Panc1 (cell line): ENCODE measurements at places on chromosomes 4 and X. TPM values are rescaled to one million over a fixed set of nuclear protein-coding genes. Genes with fewer than 3 reads are reported as not detected.

Gene CFAP299
- not detected for total RNA-seq

Gene TLR1
- total RNA-seq: 0.41 TPM

Gene RHOXF1
- 0.41 TPM for total RNA-seq

Gene TMEM271
- total RNA-seq: not detected

Gene PABPC4L
- not detected for total RNA-seq

GRCh38 chr4:135492439-135492838 is 1290.8 kb upstream of the PABPC4L start:
- no peaks in the 10 kb centered on the region for H3K4me1 ChIP-seq
- H3K4me3 ChIP-seq: no peak overlapping the region
- no peak overlapping the region for H3K27ac ChIP-seq
- DNase-seq: no peak

DNA sequence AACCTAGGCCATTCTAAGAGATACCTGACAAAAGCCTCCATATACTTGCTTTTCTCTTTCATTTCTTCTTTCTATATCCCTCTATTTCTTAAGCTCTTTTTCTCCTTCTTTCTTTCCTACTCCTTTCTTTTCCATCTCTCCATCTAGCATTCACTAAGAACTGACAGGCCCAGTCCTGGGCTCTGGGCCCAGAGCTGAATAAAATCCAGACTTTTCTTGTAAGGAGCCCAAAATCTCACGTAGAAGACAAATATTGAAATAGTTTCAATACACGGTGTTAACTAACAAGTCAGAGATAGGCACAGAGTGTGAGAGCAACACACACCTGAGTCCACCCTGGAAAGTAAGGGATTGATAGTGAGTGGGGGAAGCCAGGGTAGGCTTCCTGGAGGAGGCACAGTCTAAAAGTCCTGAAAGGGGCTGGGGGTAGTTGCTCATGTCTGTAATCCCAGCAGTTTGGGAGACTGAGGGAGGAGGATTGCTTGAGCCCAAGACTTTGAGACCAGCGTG is 73.2 kb upstream of the EFNB1 start:
- no peaks in the 10 kb centered on the region for H3K27me3 ChIP-seq
- no peak overlapping the region for H3K27ac ChIP-seq
- H3K4me3 ChIP-seq: no peak overlapping the region
- H3K4me1 ChIP-seq: no peaks in the 10 kb centered on the region
- no peak for DNase-seq

DNA sequence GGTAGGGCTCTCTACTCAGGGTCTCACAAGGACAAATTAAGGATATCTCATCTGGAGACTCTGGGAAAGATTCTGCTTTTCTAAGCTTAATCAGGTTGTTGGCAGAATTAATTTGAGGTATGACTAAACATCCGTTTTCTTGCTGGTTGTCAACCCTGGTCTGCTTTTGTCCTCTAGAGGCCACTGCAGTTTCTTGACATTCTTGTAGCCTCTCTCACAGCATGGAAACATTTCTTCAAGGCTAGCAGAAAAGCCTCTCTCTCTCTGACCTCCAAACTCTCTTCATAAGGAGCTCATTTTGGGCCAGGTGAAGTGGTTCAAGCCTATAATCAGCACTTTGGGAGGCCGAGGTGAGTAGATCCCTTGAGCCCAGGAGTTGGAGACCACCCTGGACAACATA is 749.5 kb upstream of the PCDH7 start:
- H3K27ac ChIP-seq: no peak overlapping the region
- no peak overlapping the region for H3K4me3 ChIP-seq
- H3K27me3 ChIP-seq: no peaks in the 10 kb centered on the region
- H3K36me3 ChIP-seq: no peaks in the 10 kb centered on the region

DNA sequence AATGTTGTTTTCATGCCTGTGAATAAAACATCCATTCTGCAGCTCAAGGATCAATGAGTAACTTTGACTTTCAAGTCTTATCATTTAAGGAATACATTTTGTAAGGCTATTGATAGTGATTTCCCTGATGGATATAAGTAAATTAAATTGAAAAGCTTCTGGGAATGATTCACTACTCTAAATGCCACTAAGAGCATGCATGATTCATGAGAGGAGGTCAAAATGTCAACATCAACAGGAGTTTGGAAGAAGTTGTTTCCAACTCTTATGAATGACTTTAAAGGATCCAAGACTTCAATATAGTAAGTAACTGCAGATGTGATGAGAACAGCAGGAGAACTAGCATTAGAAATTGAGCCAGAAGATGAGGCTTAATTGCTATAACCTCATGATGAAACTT is 1487.3 kb downstream of the PCDH7 start:
- no peaks in the 10 kb centered on the region for H3K27me3 ChIP-seq
- no peaks in the 10 kb centered on the region for H3K36me3 ChIP-seq
- H3K27ac ChIP-seq: no peak overlapping the region
- H3K4me3 ChIP-seq: no peak overlapping the region
- DNase-seq: no peak
- no peaks in the 10 kb centered on the region for H3K4me1 ChIP-seq

GRCh38 chr4:54187148-54187547 is 41.9 kb upstream of the PDGFRA start:
- no peak overlapping the region for H3K27ac ChIP-seq
- H3K27me3 ChIP-seq: no peaks in the 10 kb centered on the region

DNA sequence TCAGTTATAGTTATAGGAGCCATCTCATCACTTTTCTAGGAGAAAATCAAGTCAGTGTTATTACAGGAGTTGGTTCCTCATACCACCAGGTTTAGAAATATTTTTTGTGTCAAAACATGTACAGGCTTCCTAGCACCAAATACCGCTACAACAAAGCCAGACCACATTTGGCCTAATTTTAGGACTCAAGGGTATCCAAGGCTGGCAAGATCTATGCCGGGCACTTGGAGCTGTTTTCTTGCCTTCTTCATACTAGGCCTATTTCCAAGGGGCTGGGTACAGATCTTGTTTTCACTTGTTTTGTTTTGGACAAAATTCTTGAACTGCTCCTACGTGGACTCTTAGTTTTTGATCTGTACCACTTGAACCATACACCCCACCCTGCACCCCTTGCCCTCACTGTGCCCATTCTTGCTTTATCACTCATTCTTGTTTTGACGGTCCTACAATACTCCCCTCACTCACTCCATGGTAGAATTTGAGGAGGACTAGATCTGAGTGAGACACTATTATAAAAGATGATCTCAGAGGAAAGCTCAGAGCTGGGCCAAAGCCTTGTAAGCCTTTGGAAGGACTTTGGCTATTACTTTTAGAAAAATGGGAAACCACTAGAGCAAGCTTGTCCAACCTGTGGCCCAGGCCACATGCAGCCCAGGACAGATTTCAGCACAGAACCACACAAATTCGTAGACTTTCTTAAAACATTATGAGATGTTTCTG is 17.7 kb upstream of the TMEM144 start:
- no peaks in the 10 kb centered on the region for H3K36me3 ChIP-seq
- no peak overlapping the region for H3K27ac ChIP-seq

GRCh38 chr4:168758351-168758876 is 251.6 kb downstream of the CBR4 start:
- DNase-seq: no peak
- H3K4me1 ChIP-seq: no peaks in the 10 kb centered on the region

DNA sequence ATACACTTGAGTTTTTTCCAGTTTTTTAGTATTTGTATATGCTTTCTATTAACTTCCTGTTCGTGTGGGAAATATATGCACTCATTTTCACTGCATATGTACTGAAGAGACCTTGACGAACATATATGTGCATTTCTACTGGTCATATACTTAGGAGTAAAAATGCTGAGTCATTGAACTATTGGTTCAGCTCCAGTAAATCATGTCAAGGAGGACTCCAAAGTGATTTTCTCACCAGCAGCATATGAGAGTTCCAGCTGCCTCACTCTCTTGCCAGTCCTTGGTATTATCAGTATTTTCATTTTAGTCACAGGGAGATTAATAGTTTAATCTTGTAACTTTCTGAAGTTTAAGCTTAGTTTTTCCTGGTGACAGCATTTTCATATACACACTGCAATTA is 2750.2 kb downstream of the ARAP2 start:
- H3K4me1 ChIP-seq: no peaks in the 10 kb centered on the region
- no peak for DNase-seq
- no peaks in the 10 kb centered on the region for H3K36me3 ChIP-seq
- H3K4me3 ChIP-seq: no peak overlapping the region
- no peaks in the 10 kb centered on the region for H3K27me3 ChIP-seq
- H3K27ac ChIP-seq: no peak overlapping the region

- H3K27ac ChIP-seq: peak overlapping the region; percentile 79
- no peaks in the 10 kb centered on the region for H3K27me3 ChIP-seq
- H3K36me3 ChIP-seq: no peaks in the 10 kb centered on the region
Observed at GRCh38 chrX:119685225-119686066, 7.5 kb downstream of the SEPTIN6 start.

DNA sequence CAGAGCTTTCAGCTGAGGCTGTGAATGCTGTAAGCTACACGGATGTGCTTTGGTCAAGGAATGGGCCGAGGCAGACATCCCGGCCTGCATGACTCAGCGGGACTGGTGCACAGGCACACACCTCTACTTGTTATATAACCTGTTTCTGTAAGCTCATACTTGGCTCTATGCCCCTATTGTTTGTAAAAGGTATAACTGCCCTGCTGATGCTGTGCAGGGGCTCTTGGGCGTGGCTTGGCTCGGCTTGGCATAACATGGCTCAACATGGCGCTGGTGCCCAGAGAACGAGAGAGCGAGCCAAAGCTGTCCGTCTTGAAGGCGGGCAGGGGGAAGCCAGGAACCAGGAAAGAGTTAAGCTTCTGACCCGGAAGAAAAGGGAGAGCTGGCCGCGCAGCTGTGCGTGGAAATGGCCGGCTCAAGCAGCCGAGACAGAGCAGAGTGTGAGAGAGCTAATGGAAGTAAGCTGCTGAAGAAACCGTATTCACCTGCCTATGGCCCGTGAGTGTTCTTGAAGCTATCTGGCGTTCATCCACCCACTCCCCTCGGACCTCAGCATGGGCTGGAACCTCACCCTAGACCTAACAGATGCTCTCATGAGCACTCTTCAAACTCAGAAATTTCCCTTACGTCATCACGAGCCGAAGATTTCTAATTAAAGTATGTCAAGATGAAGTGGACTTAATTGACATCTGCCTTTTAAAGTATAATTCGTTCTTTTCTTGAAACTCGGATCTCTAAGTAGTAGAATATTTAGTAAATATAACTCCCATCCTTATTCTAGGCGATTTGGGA is 286.3 kb upstream of the AGA start:
- no peak overlapping the region for H3K27ac ChIP-seq
- H3K4me1 ChIP-seq: no peaks in the 10 kb centered on the region
- no peaks in the 10 kb centered on the region for H3K27me3 ChIP-seq
- DNase-seq: no peak

DNA sequence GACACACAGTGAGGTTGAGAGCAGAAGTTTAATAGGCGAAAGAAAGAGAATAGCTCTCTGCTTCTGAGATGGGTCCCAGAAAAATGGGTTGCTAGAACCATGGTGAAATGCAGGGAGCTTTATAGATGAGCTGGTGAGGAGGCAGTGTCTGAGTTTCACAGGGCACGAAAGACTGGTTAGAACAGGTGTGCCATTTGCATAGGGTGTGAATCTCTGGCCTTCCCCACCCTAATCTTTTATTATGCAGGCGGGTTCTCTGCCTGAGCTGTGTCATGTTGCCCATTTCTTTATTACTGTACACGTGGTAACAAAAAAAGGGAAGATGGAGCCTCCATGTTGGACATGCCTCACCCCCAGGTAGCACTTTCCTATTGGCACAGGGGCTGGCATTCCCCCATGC is 39.1 kb downstream of the FUNDC1 start:
- no peaks in the 10 kb centered on the region for H3K36me3 ChIP-seq
- no peak overlapping the region for H3K4me3 ChIP-seq
- no peak overlapping the region for H3K27ac ChIP-seq

DNA sequence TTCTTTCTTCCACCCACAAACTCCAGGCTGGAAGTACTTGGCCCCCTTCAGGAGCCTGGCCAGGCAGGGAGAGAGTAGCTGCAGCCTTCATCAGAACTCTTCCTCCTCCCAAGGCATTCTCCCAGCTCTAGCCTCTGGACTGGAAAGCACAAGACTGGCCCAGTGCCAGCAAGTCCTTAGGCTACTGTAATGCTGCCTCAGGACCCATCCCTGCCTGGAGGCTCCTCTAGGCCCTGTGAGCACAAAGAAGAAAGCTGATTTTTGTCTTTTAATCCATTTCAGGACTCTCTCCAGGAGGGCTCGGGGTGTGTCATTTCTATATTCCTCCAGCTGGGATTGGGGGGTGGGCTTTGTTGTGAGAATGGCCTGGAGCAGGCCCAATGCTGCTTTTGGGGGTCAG is 10.8 kb downstream of the AWAT2 start:
- no peak overlapping the region for H3K4me3 ChIP-seq
- H3K36me3 ChIP-seq: no peaks in the 10 kb centered on the region
- H3K27ac ChIP-seq: no peak overlapping the region
- no peaks in the 10 kb centered on the region for H3K27me3 ChIP-seq

GRCh38 chr4:123096038-123096437 is 173.6 kb upstream of the NUDT6 start:
- H3K36me3 ChIP-seq: no peaks in the 10 kb centered on the region; the same call in 1 of the 2 replicates
- DNase-seq: no peak
- no peaks in the 10 kb centered on the region for H3K27me3 ChIP-seq
- no peaks in the 10 kb centered on the region for H3K4me1 ChIP-seq

DNA sequence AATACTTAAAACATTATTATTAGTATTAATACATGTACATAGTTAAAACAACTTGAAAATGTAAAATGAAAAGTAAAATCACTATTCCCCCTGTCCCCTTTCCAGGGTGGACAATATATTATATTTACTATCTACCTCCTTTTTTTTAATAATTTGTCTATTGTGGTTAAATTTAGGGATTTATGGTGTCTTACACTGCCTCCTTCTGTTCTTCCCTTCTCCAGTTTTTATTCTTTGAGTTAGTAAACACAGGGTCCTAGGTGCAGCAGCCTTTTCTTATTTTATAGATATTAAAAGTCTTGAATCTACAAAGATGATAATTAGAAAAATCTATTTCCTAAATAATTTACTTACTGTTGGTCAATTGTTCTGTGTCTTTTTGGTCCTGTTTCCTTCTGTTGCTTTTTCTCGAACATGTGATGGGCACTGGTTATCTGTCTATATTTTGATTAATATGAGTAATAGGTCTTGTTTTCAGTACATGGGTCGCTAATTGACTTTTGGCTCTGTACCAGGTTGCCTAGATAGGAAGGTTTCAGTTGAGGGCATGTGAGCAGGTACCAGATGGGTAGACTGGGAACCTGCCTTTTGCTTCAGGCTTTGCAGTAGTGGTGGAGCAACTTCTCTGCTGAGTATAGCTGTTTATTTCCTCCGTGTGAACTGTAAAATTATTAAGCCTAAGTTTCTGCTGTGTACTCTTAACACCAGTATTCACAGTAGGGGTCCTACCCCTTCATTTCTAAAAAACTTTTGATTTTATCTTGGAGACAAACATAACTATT is 1.1 kb downstream of the NUDT9 start:
- no peaks in the 10 kb centered on the region for H3K27me3 ChIP-seq
- peaks cover 21% of the 10 kb centered on the region for H3K4me1 ChIP-seq
- H3K36me3 ChIP-seq: no peaks in the 10 kb centered on the region; the same call in 1 of the 2 replicates
- H3K27ac ChIP-seq: peak overlapping the region; percentile 86
- peak overlapping the region; percentile 82 for H3K4me3 ChIP-seq
